ENCODE measurements at places on chromosomes 4 and X.

GRCh38 chrX:149129767-149130166 lies 375.3 kb downstream of the IDS start:
- DNase-seq: no peak

DNA sequence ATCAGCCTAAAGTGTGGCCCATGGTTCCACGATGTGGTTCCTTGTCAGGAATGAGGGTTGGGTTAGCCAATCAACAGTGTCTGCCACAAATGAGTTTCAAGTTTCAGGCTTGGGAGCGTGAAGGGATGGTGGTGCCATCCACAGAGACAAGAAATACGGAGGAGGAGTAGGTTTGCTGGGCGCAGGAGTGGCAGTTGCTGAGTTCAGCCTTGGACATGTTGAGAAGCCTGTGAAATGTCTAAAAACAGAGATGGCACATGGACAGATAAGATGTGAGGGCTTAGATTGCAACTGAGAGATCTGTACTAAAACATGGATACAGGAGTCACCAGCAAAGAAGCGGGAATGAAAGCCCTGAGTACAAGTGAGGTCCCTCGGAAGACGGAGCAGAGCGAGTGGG lies 481.0 kb downstream of the BCOR start:
- DNase-seq: no peak

DNA sequence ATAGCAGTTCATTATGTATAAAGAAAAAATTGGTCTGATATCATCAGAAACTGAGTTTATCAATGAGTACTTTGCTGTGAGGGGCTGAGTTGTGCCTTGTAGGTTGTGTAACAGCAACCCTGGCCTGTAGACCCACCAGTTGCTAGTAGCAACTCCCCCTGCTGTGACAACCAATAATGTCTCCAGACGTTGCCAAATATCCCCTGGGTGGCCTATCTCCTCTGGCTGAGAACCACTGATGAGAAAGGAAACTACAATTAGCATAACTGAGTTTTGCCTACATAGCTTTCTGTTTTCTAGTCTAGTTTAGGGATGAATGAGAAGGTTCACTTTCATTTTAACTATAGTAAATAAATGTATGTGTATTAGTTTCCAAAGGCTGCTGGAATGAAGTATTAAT lies 234.1 kb downstream of the CPE start:
- DNase-seq: no peak

GRCh38 chr4:43008793-43009192 lies 116.3 kb downstream of the GRXCR1 start:
- no peak for DNase-seq

- no peak for DNase-seq
These were observed 233.4 kb upstream of the HAND2 start for GRCh38 chr4:173763389-173763788.

- no peak for DNase-seq
These were observed 1047.6 kb downstream of the TECRL start for GRCh38 chr4:63361628-63362027.

DNA sequence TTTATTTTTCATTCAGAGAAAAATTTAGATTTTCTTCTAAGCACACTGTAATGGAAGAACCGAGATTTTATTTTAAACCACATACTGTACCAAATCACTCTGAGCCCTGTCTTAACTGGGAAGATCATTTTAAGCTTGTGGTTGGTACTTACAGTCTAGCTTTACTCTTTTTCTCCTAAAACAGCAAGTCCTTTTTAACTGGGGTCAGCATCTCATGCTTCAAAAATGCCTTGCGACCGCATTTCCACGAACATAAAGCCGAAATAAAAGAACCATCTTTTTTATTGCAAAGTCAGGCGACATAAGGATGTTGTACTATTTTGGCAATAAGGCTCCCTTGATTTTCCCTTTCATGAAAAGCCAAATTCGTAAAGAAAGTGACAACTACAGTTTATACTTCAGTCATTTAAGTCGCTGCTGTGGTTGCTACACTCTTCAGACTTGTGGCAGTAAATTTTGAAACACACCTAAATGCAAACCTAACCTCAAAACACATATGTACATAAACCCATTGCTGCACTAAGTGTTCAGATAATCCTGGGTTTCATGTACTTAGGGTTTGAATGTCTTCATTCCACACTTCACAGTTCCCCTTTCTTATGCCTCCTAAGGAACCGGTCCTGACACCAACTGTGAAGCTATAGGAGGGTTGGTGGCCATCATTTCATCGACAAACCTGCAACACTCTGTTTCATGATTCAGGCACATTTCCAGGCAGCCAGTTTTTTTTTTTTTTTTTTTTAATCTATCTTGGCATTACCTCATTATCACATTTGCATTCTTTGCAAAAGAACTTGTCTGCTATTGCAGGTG lies 3.0 kb downstream of the STOX2 start:
- DNase-seq: no peak

- DNase-seq: peak; percentile 44
These were observed 886 bp downstream of the DCLK2 start for GRCh38 chr4:150079081-150079581.

- no peak for DNase-seq
These were observed 484.0 kb upstream of the CTSO start for GRCh38 chr4:156437666-156438065.

DNA sequence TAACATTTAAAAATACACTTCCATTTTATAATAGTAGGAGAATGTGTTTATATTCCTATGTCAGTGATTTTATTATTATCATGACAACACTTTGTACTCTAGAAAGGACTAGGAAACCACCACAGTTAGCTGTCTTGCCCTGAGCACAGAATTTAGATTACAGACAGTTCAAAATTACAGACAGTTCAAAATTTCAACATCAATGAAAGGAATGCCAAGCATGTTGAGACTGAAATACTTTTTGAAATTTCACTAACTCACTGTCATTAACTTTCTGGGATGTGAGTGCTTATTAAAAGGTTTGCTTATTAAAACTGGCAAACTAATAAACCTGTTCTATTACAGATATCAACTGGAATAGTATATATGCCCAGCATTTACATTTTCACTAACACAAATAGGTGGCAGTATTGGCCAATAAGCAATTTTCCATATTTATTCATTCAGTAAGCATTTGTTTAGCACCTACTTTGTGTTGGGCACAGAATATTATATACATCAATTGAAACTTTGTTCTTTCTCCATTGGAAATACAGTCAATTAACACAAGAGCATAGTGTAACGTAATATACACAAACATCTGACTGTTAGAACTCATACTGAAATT lies 179.4 kb downstream of the FBXW7 start:
- DNase-seq: no peak

DNA sequence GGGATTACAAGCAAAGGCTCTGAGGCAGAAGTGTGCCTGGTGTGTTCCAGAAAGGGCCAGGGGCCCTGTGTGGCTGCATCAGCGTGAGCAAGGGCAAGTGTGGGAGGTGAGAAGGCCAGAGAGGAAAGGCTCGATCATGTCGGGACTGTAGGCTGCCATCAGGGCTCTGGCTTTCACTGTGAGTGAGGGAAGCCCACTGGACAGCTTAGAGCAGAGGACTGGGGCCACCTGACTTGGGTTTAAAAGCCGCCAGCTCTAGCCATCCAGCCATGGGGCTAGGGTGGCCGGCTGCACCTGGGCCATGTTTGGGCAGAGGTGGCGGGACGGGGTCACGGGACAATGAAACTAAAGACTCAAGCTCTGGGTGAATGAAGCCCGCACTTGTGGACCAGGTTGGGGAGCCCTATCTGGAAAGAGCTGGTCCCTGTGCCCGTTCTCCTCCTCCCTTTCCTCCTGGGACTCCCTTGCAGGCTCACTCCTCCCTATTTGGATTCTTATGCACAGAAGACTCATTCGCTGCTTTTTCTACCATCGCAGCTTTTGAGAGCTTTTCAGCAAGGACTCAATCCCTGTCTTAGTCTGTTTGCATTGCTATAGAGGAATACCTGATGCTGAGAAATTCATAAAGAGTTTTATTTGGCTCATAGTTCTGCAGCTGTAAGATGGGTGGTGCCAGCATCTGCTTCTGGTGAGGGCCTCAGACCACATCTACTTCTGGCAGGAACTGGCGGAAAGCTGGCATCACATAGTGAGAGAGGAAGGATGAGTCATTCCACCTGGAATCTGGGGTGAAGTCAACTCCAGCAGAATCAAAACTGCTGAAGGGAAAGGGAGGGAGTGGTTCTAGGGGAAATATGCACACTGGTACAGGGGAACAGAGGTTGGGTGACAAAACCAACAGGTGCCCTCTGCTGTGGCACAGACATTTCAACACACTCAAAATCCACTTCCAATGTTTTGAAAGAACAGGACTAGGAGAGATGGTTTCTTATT lies 15.3 kb downstream of the CTAG1B start:
- DNase-seq: peak; percentile 3

- DNase-seq: no peak
These were observed 56.6 kb upstream of the TMEM184C start for GRCh38 chr4:147560625-147561024.

DNA sequence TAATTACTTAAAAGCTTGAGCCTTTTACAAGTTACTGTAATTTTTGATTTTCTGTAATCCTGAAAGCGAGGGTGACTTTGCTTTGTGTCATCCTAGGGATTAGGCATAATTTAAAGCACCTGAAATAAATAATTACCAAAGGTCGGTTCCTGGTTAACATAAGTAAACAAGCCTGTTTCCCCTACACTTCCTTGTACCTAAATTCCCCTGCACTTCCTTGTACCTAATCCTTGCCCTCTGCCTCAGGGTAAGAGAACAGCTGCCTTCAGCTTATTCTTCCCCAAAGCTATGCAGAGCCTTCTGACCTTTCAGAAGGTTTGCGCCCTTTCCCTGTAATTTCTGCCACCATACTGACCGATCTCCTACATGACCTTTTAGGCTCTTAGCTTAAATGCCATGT lies 166.1 kb upstream of the PDE5A start:
- no peak for DNase-seq

DNA sequence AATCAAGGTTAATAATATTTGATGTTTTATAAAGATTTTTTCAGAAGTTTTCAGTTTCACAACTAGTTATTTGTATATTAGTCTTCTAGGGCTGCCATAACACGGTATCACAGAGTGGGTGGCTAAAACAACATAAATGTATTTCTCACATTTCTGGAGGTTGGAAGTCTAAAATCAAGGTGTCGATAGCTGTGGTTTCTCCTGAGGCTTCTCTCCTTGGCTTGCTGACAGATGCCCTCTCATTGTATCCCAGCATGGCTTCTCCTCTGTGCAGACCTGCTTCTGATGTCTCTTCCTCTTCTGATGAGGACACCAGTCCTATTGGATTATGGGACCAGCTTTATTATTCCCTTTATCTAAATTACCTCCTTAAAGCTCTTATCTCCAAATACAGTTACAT lies 1456.6 kb downstream of the STIM2 start:
- no peak for DNase-seq

GRCh38 chr4:40552536-40552935 lies 77.1 kb downstream of the RBM47 start:
- DNase-seq: no peak

DNA sequence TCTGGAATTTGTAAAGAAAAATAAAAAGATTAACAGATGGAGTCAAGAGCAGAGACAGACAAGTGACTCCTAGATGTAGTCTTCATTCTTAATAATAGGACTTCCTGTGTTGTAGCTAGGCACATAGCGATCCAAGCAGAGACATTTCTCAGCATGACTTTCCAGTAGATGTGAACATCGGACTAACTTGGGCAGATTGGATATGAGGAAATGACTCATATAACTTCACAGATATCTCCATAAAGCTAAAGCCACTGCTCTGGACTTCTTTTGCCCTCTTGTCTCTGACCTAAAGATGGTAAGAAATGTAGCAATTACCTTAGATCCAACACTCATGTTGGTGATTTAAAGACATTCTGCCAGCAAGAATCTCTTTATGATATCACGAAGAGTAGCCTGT lies 131.7 kb downstream of the EPHA5 start:
- DNase-seq: no peak

DNA sequence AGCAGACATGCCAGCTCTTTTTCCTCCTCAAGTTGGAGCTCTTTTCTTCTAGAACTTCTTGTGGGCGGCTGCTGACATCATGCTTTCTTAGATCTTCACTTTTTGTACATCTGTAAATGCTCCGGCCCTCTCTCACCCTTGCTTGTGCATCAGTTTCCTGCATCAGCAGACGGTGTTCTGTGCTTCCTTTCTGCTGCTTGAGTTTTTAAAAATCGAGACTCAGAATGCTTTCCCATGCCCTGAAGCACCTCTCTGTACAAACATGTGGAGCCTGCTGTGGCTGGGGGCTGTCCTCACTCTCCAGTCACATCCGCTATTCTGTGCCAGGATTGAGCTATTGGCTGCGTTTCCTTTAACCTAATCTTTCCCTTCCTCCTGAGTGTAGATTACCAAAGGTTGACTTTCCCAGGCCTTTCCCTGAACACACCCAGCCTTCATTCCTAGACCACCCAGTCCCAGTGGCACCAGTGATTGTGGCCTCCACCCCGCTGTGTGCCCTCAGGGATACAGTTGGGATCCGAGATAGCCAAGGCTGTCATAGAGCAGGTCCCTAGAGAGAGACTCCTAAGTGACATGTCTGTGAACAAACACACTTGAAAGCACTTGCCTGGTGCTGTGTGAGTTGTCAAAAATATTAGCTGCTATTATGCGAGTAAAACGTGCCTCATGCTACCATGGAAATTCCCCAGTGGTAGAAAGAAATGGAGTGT lies 41.9 kb downstream of the TNIP2 start:
- DNase-seq: no peak

GRCh38 chr4:83860200-83860599 lies 324.3 kb downstream of the GPAT3 start:
- no peak for DNase-seq

- DNase-seq: no peak
These were observed 3.0 kb upstream of the CLNK start for GRCh38 chr4:10687526-10687925.

GRCh38 chr4:11297201-11297600 lies 131.5 kb downstream of the HS3ST1 start:
- DNase-seq: no peak

- DNase-seq: no peak
These were observed 3.4 kb downstream of the AKAP14 start for GRCh38 chrX:119899125-119899524.

Measured in head of caudate nucleus (tissue), 42 donors.